ENCODE measurements at places on chromosomes 7 and 10. TPM values are rescaled to one million over a fixed set of nuclear protein-coding genes. Genes with fewer than 3 reads are reported as not detected.
A peak's percentile ranks its signal among the peaks of the same experiment; 100 is the strongest.

- peaks cover 51% of the 10 kb centered on the region for H3K4me1 ChIP-seq
- peaks cover 55% of the 10 kb centered on the region for H3K36me3 ChIP-seq
- DNase-seq, result peak; percentile 66
- H3K27ac ChIP-seq, result peak overlapping the region; percentile 100
- peak overlapping the region; percentile 88 for H3K4me3 ChIP-seq
- no peaks in the 10 kb centered on the region for H3K27me3 ChIP-seq
Measured at GRCh38 chr10:69091143-69091651, 3.3 kb downstream of the SRGN start.

DNA sequence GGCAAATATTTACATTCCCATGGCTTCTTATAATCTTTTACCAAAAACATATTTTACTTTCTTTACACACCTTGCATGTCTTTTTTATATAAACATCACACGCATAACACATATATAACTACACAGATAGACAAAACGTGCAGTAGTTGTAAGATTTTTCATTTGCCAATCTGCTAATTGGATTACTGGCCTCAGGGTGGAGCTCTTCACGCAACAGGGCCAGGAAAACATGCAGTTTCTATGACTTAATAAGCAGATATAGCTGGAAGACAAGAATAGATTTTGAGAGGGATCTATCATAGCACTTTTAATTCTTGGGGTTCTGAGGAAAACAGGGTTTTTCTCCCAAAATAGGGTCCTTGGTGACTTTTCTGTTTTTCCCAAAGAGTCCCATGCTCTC is 12.7 kb downstream of the ACADSB start:
- H3K4me3 ChIP-seq, result no peak overlapping the region
- H3K36me3 ChIP-seq, result no peaks in the 10 kb centered on the region
- no peaks in the 10 kb centered on the region for H3K27me3 ChIP-seq
- DNase-seq, result no peak
- no peak overlapping the region for H3K27ac ChIP-seq

DNA sequence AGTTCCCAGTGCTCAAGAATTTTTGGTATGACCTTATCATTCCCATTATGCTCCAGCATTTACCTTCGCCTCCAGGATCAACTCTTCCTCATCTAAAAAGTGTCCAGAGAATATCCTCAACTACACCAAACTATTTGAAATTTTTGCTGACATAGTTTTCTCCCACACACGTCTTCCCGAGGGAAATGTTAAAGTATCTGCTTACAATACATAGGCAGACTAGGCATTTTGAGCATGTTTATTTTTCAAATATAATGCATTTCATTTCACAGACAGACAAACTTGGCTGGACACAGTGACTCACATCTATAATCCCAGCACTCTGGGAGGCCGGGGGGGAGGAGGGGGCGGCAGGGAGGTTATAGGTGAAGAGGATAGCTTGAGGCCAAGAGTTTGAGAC is 177.1 kb upstream of the TRIM24 start:
- no peaks in the 10 kb centered on the region for H3K4me1 ChIP-seq
- no peaks in the 10 kb centered on the region for H3K27me3 ChIP-seq
- H3K27ac ChIP-seq, result no peak overlapping the region
- no peak for DNase-seq

GRCh38 chr10:103166523-103166922 is 26.5 kb downstream of the NT5C2 start:
- H3K36me3 ChIP-seq, result peaks cover 31% of the 10 kb centered on the region
- no peak overlapping the region for H3K27ac ChIP-seq
- no peak for DNase-seq
- H3K4me3 ChIP-seq, result no peak overlapping the region
- H3K4me1 ChIP-seq, result peaks cover 3% of the 10 kb centered on the region
- H3K27me3 ChIP-seq, result no peaks in the 10 kb centered on the region

GRCh38 chr7:134710854-134711624 is 64.4 kb downstream of the BPGM start:
- peaks cover 20% of the 10 kb centered on the region for H3K4me1 ChIP-seq
- peaks cover 2% of the 10 kb centered on the region for H3K27me3 ChIP-seq
- peak overlapping the region; percentile 93 for H3K27ac ChIP-seq
- DNase-seq, result peak; percentile 85
- H3K36me3 ChIP-seq, result peaks cover 6% of the 10 kb centered on the region

DNA sequence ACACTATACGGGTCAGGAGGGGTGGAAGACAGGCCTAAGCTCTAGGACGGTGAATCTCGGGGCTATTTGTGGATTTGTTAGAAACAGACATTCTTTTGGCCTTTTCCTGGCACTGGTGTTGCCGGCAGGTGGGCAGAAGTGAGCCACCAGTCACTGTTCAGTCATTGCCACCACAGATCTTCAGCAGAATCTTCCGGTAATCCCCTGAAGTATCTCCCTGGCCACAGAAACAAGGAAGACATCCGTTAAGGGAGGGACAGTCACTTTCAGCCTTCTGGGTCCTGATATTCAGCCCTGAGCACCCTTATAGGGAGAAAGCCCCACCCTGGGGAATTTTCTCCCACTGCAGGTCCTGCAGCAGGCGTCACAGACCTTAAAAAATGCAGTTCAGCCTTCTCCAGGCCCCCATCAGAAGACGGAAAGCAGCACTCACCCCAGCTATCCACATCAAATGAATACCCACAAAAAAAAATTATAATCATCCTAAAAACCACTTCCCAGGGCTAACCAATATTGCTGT is 23.2 kb downstream of the PLAC9 start:
- no peak overlapping the region for H3K27ac ChIP-seq
- peaks cover 82% of the 10 kb centered on the region for H3K36me3 ChIP-seq
- H3K27me3 ChIP-seq, result no peaks in the 10 kb centered on the region
- DNase-seq, result no peak
- peaks cover 29% of the 10 kb centered on the region for H3K4me1 ChIP-seq

- peaks cover 42% of the 10 kb centered on the region for H3K4me1 ChIP-seq
- DNase-seq, result peak; percentile 84
- H3K27me3 ChIP-seq, result peaks cover 40% of the 10 kb centered on the region
Measured at GRCh38 chr10:73910764-73911552, at the start of gene PLAU. Gene PLAU, plus strand, starts transcription at chr10:73911132. Its CDS starts 424 bp downstream, at chr10:73911556.

DNA sequence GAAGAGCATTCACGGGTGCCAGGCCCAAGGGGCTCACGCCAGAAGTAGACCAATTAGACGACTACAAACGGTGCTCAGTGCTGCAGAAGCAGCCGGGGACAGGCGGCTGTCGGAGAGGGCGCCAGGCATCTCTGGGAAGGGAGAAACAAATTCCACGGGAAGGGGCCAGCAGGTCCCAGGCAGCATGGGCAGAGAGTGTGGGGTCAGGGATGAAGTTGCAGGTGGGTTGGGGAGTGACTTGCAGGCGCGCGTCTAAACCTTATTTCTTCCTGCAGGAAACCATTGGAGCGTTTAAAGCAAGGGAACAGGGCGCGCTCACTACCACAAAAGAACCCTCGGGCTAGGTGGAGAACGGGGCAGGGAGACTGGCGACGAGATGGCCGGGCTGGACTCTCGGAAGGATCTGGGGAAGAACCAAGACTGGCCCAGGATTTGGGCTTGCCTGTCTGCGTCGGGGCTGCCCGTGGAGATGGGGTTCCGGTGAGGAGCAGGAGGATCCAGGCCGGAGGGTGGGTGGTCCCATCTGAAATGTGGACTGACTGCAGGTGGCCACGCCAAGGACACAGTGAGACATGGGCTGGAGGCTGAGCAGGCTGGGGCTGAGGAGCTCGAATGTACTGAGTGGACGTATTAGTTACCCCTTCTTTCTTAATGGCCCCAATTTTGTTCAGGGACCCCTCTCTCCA is 116.3 kb upstream of the DIP2C start:
- H3K4me3 ChIP-seq, result no peak overlapping the region
- peaks cover 23% of the 10 kb centered on the region for H3K36me3 ChIP-seq
- no peaks in the 10 kb centered on the region for H3K27me3 ChIP-seq

- H3K27ac ChIP-seq, result no peak overlapping the region
- H3K36me3 ChIP-seq, result peaks cover 16% of the 10 kb centered on the region
- no peak overlapping the region for H3K4me3 ChIP-seq
- H3K4me1 ChIP-seq, result no peaks in the 10 kb centered on the region
- no peaks in the 10 kb centered on the region for H3K27me3 ChIP-seq
Measured at GRCh38 chr7:36538126-36538525, 148.5 kb downstream of the ANLN start.

- H3K27ac ChIP-seq, result no peak overlapping the region
- H3K4me1 ChIP-seq, result peaks cover 7% of the 10 kb centered on the region
- H3K27me3 ChIP-seq, result peaks cover 3% of the 10 kb centered on the region
- DNase-seq, result no peak
- H3K36me3 ChIP-seq, result no peaks in the 10 kb centered on the region
Measured at GRCh38 chr10:127943336-127943910, 36.5 kb downstream of the PTPRE start.

Gene MMD2
- not detected for total RNA-seq

Gene DDC
- 0.35 TPM for total RNA-seq

Gene IFIT1B
- total RNA-seq, result not detected

Gene STEAP4
- total RNA-seq, result 0.58 TPM

Gene PRF1
- 76.5 TPM for total RNA-seq

Gene TACR2
- total RNA-seq, result not detected

Gene HMX2
- total RNA-seq, result not detected

Gene PITX3
- total RNA-seq, result 0.54 TPM

Gene PKD2L1
- 0.17 TPM for total RNA-seq

Gene GARIN1A
- 0.37 TPM for total RNA-seq
